ENCODE measurements at places on chromosomes 11 and 22.

- no peak for DNase-seq
Measured at GRCh38 chr11:123351375-123351774, 78.7 kb upstream of the GRAMD1B start.

DNA sequence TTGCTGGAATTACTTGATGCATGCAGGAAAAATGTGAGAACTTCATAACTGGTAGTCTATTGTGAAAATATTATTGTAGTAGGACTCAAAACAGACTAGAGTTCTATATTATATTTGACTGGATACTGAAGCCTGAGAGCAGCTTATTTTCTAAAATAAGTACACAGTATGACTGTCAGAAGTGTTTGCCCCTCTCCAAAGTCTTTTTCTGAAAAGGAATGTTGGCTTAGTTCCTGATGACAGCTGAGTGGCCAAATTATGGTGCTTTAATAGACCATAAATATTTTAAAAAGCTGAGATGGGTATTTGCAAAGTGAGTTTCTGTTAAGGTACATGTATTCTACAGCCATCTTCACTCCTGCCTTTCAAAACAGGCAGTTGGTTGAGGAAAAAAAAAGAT, 13.1 kb downstream of the ZBED5 start:
- DNase-seq, result no peak

- DNase-seq, result no peak
Measured at GRCh38 chr11:116468699-116469098, 304.1 kb downstream of the BUD13 start.

DNA sequence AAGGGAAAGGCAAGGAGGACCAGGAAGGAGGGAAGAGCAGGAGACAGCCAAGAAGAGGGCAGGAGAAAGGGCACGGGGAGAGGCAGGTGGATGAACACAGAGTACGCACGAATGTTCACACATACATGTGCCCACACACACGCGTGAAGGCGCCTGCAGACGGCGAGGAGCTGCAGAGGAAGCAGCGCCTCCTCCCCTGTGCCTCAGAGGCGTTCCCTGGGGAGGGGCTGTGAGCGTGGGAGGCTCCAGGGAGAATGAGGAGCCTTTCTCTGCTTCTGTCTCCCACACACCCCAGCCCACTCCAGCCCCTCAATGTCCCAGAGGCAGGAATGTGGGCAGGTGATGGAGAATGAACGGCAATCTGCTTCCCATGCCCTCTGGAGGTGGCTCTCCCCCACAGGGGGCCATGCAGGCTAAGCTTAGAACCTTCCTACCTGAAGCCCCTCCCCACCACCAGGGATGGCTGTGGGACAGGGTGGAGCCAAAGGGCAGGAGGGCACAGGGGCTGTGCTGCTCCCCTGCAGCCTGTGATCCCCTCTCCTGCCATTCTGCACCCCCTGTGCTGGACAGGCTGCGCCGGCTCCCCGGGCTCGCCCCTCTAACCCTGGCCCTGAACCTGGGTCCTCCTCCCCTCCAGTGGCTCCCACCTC, 25.3 kb downstream of the PPM1F start:
- DNase-seq, result no peak

DNA sequence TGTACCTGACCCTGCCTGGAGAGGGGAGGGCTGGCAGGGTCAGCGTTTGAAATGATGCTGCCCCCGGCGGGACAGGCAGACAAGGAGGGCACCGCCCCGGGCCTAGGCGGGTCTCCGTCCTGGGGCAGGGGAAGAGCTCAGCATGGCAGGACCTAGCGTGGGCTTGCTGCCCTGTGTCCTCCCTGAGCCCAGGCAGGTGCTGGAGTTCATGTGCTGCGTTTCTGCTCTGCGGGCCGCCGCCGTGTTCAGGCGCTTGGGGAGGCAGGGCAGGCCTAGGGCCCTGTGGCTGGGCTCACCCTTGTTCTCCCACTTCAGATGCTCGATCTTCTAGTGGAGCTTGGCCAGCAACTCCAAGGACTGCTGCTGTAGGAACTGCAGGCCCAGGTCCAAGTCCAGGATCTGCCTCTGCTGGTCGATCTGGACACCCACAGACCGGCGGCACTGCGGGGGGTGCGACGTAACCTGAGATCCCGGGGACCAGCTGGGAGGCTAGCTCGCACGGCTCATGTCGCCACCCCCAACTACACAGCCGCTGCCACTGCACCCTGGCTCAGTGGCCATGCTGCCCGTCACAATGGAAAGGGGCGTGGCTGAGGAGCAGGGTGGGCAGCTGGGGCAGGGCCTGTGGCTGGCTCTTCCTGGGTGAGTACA, 84.4 kb downstream of the MED15 start:
- peak; percentile 64 for DNase-seq
